ENCODE measurements at places on chromosomes 11 and 22.

- DNase-seq = peak; percentile 68
These were observed 17.8 kb downstream of the CHORDC1 start for GRCh38 chr11:90204832-90205646.

DNA sequence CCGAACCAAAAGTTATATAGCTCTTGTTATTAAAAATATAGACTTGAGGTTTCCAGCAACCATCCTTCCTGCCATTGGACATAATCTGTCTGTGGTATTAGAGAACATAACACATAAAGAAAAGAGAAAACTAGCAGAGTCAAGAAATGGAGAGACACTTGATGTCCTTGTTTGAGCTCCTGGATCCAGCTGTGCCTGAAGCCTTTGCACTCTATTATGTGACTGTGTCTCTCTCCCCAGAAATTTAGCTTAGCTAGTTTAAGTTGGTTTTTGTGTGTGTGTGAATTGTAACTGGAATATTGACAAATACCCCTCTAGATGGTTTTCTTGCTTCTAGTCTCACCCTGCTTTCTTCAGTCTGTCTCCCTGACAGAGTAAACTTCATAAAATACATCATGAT is 61.6 kb downstream of the SC5D start:
- no peak for DNase-seq

DNA sequence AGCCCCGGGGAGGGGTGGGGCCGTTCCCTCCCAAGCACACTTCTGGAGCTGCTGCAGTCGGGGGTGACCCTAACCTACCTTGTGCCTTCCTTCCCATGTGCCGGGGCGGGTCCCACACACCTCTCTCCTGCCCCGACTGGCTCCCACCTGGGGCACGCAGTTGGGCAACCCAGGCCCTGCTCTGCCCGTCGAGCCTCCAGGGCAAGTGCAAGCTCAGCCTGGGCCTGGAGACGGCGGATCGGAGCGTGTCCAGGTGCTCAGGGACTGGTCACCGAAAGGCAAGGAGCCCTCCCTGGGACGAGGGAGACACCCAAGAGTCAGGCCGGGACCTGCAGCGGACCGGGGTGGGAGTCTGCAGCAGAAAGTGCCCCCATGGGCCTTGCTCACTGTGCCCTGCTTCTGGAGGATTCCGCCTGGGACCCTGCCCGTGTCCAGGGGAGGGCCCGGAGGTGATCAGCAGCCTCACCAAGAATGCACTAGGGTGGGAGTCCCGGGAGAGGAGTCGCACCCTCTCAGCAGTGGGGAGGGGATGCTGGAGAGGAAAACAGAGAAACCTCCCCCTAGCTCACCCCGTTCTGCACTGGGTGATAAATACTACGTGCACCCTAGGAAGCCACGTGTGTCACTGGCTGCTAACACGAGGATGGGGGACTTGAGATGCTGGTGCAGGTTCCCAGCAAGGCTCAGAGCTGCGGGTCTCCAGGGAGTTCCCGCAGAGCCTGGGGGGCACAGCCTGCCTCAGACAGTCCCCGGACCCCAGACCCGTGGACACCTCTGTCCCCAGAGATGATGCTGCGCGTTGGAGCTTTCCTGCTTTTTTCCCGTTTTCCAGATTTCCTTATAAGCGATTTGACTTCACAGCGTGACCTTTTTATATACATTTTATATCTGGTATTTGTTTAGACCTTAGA is 5.2 kb upstream of the GATD1 start:
- peak; percentile 45 for DNase-seq

DNA sequence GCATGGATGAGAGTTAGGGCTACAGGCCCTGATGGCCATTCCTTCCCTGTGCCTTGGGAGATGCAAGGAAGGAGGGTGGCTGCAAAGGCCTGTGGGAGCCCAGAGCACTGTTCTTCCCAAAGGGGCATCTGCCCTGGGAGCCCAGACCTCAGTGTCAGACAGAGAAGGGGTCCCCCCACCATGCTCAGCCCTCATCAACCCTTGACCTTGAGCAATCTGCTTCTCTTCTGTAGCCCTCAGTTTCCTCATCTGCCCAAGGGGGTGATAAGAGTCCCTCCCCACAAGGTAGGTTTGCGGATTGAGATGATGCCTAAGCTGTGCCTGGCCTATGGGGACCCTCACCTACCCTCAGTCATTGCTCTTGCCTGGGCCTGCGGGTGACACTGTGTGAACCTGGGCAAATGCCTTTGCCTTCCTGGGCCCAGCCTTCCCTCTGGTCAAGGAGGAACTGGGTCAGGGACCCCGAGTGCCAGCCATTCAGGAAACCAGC is 47.5 kb downstream of the IGLL5 start:
- no peak for DNase-seq

GRCh38 chr11:2390091-2390724 is 10.3 kb upstream of the TSSC4 start:
- DNase-seq = no peak
